Effector memory CD4-positive, alpha-beta T cell (primary cell): ENCODE measurements at places on chromosomes 6 and 20.

DNA sequence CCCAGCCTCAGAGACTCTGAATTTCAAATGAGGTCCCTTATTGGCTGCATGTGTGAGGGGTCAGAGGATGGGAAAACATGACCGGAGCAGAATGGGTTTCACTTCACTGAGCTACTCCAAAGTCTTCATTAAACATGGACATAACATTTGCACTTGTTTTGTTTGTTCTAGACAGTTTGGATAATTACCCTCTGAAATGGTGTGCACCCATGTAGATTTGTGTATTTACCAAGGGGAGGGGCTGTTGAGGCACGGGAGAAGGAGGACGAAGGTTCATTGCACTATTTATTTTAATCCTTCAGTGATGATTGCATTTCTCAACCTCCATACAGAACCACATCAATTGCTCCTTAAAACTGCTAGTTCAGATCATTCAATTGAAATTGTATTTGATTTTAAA, 364.2 kb downstream of the TFAP2B start:
- DNase-seq, result no peak

DNA sequence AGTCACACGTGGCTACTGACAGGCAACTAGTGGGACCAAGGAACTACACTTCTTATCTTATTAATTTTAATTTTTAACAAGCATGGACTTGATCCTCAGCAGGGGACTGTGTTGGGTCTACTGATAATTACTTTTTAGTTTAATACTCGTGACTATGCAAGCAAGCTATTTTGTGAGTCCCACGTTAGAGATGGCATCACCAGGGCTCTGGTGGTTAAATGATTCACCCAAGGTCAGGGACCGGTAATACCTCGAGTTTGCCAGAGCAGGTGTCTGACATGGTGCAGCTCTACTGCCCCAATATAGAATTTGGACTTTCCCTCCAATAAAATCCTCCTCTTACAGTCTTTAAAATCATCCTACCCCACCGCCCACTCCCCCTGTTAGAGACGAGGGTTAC, 98.6 kb upstream of the RIN2 start:
- no peak for DNase-seq

DNA sequence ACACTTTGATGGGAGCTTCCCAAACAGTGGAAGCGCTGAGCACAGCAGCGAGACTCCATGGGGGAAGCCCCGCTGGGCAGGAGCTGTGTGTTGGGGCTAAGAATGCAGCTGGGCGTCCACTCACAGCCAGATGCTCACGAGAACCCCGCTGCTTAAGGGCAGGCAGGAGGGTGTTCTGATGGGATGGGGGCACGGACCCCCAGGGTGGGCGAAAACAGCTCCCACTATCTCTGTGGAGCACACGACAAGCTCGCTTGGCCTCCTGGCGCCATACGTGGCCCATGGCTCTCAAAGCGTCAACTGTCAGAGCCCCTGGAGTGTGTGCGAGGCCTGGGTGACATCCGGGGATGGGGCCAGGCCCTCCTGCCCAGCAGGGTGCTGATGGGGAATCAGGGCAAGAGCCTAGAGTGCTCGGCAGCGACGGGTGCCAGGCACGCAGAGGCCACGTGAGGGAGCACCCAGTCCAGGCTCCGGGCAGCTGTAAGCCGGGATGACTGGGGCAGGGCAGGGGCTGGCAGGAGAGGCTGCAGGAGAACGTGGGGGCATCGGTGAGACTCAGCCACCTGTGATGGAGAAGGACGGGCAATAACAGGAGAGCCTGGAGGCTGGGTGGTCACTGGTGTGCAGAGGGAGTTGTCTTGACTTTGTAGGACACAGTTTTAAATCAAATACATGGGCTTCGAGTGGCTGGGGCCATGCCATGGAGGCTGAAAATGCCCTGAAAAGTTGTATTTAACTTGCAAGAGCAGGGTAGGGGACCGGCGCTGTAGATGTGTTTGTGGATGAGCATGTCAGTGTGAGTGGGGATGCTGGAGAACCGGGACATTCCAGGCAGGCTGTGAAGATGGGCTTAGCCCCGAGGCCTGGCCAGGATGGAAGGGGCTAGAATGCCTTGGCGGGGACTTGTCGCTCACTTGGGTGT, 27.3 kb downstream of the PYGB start:
- no peak for DNase-seq

DNA sequence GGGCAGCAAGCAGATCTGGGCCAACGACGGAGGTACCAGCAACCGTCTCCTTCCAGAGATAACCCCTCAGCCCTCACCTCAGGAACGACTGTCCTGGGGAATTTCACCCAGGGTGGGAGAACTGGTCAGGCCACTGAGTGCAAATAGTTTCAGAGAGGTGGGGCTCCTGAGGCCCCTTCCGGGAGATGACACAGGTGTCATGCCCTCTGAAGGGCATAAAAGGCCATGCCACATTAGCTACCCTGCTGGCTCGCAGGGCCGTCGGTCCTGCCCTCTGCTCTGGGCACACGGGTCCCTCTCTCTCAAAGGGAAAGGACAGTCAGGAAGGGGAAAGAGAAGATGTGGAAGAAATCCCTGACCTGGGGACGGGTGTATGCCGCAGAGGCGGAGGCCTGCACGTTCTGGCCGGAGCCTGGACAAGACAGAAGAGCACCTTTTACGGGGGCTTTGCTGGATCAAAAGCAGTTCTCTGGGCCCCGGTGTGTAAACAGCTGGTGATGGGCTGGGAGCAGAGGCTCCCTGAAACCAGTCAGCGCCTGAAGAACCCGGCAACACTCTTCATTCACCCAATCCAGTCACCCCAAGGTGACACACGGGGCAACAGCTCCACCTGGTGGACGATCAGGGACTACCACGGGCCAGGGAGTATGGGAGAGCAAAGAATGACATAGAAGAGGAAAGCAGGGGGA, 6.4 kb upstream of the TAF8 start:
- peak; percentile 86 for DNase-seq

- DNase-seq, result no peak
These were observed 244.6 kb downstream of the GRM1 start for GRCh38 chr6:146273490-146273889.

DNA sequence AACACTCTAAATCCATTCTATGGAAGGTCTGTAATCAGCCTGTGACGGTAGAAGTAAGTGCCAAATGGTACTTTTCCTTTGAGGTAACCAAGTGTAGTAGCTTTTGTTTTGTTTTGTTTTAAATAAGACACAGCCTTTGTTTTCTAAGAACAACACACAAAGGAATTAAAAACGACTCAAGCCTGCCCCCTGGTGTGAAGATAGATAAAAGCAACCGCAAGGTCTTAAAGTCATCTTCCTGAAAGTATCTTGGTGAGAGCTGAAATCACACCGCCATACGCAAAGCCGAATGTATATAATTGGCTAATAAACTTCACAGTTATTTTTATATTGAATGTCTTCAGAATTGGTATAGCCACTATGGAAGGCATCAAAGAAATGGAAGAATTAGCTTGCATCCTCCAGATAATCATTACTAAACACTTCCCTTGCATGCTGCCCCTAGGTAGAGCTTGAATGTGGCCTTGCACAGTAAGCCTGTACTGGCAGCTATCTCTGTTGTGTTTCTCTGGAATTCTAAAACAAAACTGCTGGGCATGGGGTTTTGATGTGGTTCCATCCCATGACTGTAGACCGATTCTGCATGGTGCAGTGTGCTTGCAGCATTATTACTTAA, 95.6 kb downstream of the LAMP5 start:
- no peak for DNase-seq

GRCh38 chr6:45900808-45901752, 114.6 kb downstream of the CLIC5 start:
- DNase-seq, result no peak

DNA sequence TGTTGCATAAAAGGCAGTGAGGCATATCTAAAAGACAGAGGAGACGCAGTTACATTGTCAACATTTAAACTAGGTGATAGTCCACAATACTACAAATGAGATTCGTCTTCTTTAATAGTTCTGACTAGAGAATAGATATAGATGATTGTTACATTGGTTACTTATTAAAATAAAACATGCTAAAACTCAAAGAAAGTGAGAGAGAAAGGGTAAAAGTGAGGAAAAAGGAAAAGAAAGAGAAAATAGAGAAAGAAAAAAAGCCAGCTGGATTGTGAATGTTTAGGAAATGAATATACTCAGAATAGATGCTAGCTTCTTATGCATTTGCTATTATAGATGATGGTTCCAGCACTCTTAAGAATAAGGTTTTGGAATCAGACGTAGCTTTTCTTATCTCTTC, 27.7 kb upstream of the FAM162B start:
- DNase-seq, result no peak

GRCh38 chr6:129416337-129416990, 293.5 kb downstream of the ARHGAP18 start:
- no peak for DNase-seq

GRCh38 chr6:19395316-19395715, 441.9 kb upstream of the ID4 start:
- no peak for DNase-seq

GRCh38 chr6:28657769-28658465, 132.2 kb downstream of the GPX5 start:
- no peak for DNase-seq

DNA sequence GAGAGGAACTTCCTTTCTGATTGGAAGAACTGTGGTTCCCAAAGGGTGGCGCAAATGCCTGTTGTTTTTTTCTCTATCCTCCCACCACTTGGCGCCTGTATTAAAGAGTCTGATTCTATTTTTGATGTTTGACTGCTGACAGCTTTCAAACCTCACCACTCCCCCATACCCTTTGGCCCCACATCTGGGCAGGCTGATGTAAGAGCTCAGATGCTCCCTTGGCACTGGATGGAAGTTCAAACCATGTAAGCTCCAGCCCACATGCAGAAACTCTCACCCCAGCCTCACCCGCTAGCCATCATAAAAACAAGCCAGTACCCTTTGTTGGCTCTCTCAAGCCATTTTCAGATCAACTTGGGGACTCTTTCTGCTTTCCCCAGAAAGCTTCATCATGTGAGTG, 20.0 kb upstream of the TMEM14A start:
- DNase-seq, result no peak

GRCh38 chr6:467111-467510, 75.6 kb downstream of the IRF4 start:
- DNase-seq, result no peak

GRCh38 chr20:5189917-5190316, 63.1 kb downstream of the CDS2 start:
- DNase-seq, result no peak

DNA sequence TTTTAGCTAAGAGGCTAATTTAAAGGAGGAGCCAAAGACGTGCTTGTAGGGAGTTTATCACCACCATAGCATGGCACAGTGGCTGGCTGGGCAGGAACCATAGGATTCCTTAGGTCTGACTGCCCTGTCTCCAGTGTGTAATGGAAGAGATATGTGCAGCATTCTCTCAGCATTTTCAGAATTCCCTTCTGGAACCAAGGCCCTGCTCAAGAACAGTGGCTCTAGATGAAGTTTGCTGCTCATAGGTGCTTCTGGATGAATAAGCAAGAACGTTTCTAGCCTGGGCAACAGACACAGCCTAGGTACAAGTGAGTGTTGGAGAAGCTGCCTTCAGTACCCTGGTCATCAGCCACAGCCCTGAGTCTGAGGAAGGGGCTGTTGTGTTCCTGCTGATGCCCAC, 69.1 kb downstream of the LCA5 start:
- DNase-seq, result no peak

DNA sequence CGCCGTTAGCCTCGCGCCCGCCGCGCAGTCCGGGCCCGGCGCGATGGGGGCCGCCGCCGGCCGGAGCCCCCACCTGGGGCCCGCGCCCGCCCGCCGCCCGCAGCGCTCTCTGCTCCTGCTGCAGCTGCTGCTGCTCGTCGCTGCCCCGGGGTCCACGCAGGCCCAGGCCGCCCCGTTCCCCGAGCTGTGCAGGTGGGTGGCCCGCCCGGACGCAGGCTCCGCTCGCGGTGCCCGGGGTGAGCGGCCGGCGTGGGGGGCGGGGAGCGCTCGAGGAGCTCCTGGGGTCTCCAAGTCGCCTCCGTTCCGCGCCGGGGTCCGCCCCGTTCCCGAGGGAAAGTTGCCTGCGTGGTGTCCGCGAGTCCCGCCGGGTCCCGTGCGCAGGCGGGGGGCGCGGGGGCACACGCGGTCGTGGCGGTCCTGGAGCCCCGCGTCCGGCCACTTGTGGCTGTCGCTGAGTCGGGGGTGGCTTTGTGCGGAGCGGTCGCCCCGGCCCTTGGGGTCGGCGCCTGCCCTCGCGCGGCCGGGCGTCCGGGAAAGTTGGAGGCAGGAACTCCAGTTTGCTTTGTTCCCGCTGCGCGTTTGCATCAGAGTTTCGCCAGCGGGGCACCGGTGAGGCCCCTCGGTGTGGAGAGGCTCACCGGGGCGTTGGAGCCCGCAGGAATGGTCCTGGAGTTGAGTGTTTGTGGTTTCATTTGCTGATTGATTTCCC, 476 bp downstream of the IGF2R start:
- no peak for DNase-seq

DNA sequence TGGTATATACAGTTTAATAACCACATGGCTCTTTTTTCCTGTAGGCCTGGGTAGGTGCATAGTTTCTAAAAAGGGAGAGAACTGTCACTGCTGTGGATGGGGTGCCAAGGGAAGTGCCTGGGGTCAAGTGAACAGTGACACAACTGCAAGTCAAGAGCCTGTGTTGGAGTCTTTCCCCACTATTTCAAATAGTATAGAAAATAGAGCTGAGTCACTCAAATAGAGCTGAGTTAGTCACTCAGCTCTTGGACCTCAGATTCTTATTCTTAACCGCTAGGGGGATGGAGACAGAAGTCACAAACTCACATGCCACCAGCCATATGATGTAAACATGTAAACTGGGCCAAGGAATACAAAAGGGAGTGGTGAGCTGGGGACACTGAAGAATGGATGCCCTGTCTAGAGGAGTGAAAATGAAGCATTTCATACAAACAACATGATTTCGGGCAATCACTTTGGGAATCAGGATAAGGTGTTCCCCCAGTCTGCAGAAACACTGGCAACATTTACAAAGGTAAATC, 2.1 kb downstream of the NQO2 start:
- DNase-seq, result no peak

DNA sequence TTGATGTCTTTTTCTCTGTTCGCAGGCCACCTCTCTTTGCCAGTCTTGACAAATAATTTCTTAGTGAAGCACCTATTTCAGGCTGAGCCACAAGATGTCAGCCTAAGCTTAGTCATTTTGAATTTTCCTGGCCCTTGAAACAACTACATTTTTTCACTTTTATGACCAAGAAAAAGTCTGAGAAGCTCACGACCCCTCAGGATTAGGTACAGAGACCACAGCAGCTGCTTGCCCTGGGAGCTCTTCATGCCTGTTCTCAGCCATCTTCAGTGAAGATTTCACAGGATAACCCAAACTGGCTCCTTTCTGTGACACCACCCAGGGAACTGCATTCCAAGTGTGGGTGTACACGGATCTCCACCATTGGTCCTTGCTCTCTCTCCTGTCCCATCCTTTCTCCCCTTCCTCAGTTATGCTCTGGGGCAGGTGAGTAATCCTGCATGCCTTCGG, 38.4 kb upstream of the SPTLC3 start:
- no peak for DNase-seq

GRCh38 chr6:106807947-106808611, 166.4 kb downstream of the CD24 start:
- DNase-seq, result no peak

- no peak for DNase-seq
These were observed 16.8 kb upstream of the SDCBP2 start for GRCh38 chr20:1345756-1346093.

DNA sequence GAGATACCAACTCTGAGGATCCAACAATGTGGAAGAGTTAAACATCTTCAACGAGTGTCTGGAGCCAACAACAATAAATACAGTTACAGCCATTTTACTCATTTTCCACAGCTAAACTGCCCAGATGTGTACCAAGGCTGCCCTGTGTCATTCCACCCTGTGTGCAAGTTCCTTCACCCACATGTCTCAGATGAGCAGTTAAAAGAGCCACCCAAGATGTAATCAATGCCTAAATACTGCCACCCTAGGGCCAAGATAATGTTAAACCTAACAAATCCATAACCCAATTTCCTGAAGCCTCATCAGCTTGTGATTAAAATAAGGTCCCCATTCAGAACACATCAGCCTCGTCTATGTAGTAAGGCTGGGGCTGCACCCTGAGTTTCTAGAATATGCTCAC, 59.9 kb downstream of the GMDS start:
- DNase-seq, result no peak
